ENCODE measurements at places on chromosomes 11 and 22.

DNA sequence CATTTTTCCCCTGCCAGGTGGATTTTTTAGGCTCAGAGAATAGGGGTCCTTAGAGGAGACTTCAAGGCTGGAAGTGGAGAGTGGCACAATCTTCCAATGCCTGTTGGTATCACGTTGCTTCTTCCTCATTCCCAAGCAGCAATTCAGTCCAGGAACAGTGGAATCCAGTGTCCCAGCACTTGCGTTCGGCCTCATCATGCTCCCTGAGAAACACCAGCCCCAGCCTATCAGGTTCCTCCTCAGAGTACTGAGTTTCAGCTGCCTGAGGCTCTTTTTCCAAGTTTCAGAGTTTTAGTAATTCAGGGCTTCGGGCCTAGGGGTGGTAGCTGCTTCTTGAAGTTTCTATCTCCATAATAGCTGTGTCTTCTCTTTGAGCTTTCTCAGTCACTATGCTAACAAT lies 31.9 kb upstream of the NRGN start:
- DNase-seq = no peak

- no peak for DNase-seq
Observed at GRCh38 chr11:79342686-79343085, 98.1 kb downstream of the TENM4 start.

GRCh38 chr11:75561426-75562047 lies 516 bp upstream of the SERPINH1 start:
- DNase-seq = no peak

GRCh38 chr11:98411777-98412176 lies 609.0 kb upstream of the CNTN5 start:
- DNase-seq = no peak

DNA sequence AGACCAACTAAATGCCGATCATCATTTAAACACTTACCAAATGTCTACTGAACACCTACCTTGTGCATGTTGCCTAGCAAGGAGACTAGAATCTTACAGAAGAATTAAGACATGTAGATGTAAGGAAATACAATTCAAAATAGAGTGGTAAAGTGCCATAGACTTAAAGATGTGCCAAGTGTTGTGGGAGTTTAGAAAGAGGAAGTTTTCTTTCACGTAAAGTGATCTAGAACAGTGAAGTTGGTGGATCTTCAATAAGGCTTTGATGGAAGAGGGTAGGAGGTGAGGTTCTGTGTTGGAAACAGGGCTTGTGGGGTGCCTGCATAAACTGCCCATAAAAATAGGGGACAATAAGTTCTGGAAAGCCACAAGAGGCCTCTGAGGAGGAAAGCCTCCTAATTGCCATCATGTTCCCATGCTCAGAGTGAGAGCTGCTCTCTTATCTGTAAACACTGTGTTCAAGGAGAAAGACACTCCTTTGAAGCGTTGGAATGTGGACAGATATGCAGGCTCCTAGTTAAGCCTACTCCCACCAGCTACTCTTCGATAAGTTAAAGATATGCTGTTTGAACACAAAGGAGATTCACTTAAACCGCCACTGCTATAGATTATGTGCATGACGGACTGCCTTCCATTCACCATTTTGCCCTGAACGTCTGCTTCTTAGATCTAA lies 66.7 kb downstream of the HSD17B12 start:
- DNase-seq = no peak

DNA sequence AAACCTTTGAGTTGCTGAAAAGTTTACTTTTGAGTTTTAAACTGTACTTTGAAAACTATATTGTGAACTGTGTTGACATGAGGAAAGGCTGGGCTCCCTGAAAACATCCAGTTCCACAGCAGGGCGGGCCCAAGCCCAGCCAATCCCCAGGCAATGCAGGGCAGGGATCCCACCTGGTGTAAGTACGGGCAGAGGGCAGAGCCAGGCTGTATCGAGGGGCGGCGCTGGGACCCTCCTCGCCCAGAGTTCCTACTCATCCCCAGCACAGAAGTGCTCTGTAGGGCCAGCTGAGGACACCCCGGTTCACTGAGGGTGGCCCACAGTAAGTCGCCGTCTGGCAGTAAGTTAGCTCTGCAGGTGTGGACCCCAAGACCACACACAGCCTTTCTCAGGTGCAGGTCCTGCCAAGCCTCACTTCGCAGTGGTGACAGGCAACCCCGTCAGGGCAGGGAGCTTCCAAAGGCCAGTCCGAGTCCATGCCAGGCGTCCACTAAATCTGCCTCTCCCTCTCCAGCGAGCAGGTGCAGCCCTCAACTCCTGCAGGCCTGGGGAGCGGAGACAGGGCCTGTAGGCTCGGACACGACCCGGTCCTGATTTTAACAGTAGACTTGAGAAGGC lies 6.3 kb downstream of the RASSF7 start:
- DNase-seq = no peak

DNA sequence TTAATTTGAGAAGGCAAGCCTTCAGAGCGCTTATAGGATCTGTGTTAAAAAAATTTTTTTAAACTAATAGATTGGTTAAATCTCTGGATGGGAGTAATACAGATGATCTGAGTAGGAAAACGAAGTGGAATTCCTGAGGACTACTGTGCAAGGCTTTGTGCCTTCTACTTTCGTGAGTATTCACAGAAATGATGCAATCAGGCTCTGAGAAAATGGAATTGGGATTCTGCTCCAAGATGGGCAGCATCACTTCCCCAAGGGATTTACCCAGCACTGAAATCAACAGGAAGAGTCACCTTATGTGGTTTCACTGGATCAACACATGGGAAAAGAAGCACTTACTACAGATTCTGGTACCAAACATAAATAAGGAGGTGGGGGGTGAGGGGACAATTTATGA lies 12.5 kb downstream of the KMT5B start:
- DNase-seq = no peak

GRCh38 chr11:70471254-70471653 lies 72.9 kb downstream of the CTTN start:
- no peak for DNase-seq

- no peak for DNase-seq
Observed at GRCh38 chr22:44147821-44148574, 32.7 kb upstream of the PARVG start.

DNA sequence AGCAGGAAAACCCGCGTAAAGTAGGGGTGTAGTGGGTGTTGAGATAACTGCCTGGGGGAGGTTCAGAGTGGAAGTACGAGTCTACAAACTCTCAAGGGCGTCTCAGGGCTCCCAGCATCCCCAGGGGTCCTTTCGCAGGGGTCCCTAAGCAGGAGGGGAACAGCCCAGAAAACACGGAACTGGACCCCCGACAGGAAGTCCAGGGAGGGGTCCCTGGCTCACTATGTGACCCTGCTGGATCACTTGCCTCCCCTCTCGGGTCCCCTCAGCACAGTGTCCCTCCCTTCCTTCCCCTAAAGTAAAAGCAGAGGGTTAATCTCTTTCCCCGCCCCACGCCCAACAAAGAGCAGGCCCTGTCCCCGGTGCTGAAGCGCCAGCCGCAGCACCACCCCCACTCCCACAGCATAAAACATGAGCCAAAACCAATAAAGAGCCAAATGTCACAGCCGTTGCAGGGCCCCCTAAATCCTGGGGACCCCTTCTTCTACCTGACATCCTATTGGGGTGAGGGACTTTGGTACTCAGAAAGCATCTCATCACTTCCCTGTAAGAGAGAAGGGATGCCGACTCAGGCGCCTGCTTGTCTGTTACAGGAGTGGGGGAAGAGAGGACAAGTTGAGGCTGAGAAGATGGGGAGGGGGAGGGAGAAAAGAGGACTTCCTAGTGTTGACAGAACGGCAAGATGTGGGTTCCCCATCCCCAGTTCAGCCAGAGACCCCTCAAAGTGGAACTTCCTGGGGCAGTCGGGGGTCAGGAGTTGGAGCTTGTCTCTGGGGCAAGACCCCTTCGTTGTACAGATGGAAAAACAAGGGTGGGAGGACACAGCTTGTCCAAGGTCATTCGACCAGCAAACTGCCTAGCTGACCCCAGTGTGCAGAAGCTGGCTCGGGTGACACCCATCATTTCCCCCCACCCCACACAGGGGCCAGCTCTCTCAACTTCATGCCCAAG lies 1.4 kb upstream of the NEFH start:
- DNase-seq = no peak

- no peak for DNase-seq
Observed at GRCh38 chr11:126526471-126526870, 171.0 kb downstream of the ST3GAL4 start.

DNA sequence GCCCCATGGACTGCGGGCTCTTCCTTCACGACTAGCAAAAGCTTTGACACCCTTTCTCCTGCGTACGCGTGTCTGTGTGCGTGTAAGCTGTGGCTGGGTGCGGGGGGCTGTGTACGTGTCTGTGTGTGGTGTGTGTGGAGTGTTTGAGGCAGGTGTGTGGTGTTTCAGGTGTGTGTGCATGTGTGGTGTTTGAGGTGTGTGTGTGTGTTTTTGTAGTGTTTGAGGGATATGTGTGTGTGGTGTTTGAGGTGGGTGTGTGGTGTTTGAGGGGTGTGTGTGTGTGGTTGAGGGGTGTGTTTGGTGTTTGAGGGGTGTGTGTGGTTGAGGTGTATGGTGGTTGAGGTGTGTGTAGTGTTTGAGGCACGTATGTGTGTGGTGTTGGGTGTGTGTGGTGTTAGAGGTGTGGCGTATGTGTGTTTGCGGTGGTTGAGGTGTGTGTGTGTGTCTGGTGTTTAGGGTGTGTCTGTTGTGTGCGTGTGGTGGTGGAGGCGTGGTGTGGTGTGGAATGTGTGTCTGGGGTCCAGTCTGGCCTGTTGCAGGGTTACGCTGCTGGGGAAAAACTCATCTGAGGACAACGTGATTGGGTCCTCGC lies 687 bp upstream of the ARSA start:
- no peak for DNase-seq
